Globus pallidus (tissue), 1 donor: ENCODE measurements at places on chromosomes 13 and 19.

DNA sequence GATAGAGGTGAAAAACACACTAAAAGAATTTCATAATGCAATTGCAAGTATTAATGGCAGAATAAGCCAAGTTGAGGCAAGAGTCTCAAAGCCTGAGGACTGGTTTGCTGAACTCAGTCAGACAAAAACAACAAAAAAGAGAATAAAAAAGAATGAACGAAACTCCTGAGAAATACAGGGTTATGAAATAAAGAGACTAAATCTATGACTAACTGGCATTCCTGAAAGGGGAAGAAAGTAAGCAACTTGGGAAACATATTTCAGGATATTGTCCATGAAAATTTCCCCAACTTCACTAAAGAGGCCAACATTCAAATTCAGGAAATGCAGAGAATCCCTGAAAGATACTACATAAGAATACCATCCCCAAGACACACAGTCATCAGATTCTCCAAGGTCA, 47.8 kb downstream of the UBL3 start:
- no peak for DNase-seq

DNA sequence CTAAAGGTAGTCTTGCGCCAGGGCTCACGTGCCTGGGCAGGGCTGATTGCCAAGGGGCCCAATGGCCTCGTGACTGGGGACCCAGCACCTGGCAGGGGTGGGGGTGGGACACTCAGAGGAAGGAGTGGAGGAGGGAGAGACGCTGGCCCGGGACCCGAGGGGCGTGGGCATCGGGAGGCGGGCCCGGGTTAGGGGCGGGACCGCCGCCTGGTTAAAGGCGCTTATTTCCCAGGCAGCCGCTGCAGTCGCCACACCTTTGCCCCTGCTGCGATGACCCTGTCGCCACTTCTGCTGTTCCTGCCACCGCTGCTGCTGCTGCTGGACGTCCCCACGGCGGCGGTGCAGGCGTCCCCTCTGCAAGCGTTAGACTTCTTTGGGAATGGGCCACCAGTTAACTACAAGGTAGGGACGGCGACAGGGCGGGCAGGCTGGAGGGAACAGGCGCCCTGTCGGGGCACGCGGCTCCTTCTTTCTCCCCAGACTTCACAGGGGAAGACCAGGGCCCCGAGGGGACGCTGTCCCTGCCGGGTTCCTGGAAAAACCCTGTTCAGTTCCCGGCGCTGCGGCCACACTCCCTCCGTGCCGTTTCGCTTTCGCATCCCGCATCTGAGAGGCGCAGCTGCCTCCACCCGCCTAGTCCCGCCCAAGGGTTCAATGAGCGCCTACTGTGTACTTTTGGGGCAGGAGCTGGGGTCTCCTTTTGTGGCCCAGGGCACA, at the start of gene IFI30:
Gene IFI30 (plus strand): TSS at position 242 of the 717 bp plus-strand sequence. CDS start 29 bp downstream, at position 271.
- DNase-seq, result no peak

GRCh38 chr19:41915776-41916414, 12.4 kb downstream of the ERFL start:
- DNase-seq, result no peak

- no peak for DNase-seq
These were observed 73.3 kb upstream of the FNDC3A start for GRCh38 chr13:48902368-48902767.

DNA sequence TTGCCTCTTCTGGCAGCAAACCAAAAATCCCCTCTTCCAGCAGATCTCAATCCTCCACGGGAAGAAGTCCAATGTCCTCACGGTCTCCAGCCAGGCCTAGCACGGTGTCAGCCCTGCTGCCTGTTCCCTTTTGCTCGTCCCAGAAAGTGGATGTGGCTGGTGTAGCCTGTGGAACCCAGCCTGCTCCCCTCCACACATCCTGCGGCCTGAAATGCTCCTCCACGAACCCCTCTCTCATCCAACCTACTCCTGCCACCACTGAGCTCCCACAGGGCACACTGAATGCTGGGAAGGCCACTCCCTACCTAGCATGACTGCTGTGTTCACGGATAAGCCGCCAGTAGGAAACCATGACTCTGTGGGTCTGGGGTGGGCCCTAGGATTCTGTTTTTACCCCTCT, 3.0 kb downstream of the MBOAT7 start:
- DNase-seq, result no peak

DNA sequence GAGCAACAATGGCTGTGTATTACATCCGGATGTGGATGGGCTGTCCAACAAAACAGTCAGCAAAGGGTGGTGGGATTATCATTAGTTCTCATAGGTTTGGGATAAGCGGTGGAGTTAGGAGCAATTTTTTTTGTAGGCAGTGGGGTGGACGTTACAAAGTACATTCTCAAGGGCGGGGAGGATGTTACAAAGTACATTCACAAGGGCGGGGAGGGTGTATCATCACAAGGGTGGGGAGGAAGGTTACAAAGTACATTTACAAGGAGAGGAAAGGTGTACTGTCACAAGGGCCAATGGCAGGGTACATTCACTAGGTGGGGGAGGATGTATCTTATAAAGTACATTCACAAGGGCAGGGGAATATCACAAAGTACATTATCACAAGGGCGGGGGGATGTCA, 20.8 kb upstream of the ZNF561 start:
- no peak for DNase-seq

DNA sequence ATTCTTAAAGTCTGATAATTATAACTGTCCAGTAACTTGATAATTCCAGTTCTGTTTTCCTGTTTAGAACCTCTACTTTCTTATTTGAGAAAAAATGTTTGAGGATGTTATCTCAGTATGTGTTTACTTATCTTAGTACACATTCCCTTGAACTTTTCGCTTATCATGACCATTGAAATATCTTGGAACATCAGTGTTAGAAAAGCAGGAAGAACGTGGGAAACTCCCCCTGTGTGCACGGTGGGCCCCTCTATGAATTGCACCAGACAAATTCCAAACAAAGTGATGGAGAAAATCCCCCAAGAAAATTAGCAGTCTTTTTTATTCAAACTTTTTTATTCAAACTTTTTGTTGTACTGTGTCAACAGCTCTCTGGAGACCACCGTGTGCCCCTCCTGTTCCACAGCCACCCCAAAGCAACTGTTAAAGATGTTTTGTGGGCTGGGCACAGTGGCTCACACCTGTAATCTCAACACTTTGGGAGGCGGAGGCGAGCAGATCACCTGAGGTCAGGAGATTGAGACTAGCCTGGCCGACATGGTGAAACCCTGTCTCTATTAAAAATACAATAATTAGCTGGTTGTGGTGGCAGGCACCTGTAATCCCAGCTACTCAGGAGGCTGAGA, 78.3 kb upstream of the PEG3 start:
- DNase-seq, result no peak

- DNase-seq, result no peak
These were observed 1246.5 kb downstream of the UQCRFS1 start for GRCh38 chr19:27966390-27966816.

DNA sequence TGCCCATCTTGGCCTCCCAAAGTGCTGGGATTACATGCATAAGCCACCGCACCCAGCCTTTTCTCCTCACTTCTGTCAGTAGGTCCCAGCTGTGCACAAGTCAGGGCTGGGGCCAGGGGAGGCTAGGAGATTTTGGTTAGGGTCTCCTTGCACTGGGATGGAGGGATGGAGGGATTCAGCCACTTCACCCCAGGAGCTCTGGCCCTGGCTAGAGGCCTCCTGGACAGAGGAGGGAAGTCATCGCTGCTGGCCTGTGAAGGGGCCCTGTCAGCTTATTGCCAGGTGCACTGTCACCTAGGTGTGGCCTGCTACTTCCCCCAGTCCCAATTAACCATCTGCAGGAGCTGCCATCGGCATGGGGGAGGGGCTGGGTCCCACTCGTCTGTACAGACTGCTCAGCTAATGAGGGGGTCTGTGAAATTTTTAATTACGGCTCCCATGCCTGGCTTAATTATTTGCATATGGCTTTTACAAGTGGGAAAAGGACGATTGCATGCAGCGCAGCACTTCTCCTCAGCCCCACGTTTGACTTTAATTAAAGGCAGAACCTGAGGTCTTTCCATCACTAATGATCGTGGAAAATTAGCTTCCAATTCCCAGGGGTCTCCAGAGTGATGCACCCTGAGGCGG, 52.4 kb downstream of the CHST8 start:
- DNase-seq, result no peak

DNA sequence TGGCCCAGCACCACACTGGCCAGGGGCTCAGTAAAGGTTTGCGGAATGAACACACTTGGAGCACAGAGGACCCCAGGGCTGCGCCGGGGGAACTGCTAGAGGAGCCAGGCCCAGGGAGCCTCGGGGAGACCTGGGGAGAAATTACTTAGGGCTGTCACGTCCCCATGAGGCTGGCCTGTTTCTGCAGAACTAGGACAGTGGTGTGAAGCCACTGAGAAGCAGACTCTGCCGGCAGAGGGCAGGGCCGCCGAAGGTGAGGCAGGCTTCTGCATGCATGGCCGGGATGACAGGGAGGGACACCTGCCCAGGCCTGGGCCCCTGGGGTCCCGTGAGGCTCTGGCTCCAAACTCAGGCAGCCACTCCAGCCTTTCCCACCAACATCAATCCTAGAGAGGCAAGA, 26.4 kb downstream of the ELAVL1 start:
- DNase-seq, result no peak

DNA sequence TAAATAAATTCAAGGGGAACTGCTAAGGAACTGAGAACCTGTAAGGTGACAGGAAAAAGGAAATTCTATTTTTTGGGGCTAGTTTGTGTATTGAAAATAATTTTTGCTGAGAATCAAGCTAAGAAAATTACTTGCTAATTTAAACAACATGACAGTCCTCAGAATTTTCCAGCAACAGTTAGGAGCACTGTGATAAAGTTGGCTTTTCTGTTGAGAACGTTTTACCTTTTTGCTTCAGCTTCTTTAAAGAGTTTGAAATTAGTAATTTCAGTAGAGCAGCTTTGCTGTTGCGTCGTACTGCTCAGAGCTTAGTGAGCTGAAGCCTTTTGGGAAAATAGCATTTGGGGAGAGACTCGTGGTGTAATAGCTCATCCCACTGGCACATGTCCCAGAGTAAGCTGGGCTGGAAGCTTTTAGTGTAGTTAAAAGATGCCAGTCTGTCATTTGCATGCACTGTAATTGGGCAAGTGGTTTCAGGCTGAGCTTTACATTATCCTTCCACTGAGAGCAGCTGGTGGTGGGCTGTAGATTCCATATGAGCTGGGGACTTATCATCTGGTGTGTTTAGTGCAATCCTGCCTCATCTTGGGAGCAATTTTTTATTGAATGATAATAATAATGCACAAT, 69.8 kb downstream of the LRCH1 start:
- peak; percentile 38 for DNase-seq

DNA sequence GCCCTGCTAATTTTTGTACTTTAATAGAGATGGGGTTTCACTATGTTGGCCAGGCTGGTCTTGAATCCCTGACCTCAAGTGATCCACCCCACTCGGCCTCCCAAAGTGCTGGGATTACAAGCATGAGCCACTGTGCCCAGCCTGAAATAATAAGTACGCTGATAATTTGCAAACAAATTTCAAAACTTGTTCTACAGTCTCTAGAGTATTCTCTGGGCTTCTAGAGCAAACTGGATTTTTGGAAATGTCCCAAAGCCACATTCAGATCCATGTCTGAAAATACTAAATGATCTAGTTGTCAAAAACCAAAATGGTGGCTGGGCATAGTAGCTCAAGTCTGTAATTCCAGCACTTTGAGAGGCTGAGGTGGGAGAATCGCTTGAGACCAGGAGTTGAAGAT, 39.9 kb upstream of the PSPC1 start:
- DNase-seq, result no peak

DNA sequence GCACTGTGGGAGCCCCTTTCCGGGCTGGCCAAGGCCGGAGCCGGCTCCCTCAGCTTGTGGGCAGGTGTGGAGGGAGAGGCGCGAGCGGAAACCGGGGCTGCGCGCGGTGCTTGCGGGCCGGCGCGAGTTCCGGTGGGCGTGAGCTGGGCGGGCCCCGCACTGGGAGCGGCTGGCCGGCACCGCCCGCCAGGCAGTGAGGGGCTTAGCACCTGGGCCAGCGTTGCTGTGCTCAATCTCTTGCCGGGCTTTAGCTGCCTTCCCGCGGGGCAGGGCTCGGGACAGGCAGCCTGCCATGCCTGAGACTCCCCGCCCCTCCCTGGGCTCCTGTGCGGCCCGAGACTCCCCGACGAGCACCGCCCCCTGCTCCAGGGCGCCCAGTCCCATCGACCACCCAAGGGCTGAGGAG, 405.2 kb upstream of the PRR20A start:
- DNase-seq, result no peak

- DNase-seq, result no peak
These were observed 350.5 kb downstream of the DACH1 start for GRCh38 chr13:71516521-71516920.

DNA sequence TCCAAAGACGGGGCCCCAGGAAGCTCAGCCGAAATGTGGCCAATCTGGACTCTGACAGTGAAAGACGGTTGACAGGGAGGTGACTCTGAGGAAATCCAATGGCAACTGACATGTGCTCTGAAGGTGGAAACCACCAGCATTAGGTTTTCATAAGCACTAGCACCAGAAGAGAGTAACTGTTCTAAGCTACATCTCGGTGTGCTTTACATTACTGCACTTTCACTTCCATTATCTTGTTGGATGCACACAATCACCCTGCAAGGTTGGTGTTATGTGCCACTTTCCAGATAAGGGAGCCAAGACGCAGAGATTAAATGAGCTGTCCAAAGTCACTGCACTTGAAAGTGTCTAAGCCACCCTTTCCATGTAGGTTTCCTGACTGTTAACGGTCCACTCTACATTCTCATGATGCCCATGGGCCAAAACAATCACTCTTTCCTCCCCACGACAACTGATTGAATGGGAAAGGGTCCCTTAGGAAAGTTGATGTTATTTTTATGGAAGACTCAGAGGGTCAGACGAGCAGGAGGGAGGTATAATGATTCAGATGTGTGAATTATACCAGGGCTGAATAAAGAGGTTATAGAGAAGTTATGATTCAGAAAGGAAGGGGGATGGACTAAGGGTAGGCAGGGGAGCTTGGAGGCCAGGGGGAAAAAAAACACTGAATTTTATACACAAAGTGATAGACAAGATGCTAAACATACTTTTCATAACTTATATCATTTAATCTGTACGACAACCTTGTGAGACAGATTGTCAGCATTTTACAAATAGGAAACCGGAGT, 52.8 kb downstream of the RUBCNL start:
- DNase-seq, result no peak

DNA sequence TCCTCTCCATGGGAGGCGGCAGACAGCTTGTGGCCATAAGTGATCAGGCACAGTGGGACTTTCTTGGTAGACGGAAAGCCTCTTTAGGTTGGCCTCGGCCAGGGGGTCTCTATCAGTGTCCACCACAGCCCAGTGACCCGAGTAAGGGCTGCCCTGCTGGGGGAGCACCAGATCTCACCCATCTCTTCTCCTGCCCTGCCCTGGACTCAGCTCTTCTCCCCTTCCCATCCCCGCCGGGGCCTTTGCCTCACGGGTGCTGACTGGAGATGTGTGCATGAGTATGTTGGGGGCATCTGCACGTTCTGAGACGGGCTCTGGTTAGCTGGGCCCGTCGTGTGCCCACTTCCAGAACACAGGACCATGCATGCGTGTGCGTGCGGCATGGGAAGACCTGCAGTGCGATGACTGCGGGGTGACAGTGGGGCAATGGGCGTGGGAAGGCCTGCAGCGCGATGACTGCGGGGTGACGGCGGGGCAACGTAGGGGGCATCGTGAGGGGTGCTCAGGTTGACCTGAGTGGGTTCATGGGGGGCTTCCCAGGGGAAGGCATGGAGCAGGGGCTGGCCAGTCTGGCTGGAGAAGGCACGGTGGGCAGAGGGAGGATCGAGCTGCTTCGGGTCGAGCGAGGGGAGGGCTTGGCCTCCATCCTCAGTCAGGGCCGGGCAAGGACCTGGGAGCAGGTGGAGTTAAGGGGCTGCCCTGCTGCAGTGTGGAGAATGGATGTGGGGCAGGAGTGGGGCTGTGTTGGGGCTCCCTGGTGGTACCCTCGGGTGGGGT, 15.9 kb downstream of the EPN1 start:
- DNase-seq, result no peak
